NCI-H1092 (cell line): ENCODE measurements at places on chromosomes 4 and X.
A peak's percentile ranks its signal among the peaks of the same experiment; 100 is the strongest.

DNA sequence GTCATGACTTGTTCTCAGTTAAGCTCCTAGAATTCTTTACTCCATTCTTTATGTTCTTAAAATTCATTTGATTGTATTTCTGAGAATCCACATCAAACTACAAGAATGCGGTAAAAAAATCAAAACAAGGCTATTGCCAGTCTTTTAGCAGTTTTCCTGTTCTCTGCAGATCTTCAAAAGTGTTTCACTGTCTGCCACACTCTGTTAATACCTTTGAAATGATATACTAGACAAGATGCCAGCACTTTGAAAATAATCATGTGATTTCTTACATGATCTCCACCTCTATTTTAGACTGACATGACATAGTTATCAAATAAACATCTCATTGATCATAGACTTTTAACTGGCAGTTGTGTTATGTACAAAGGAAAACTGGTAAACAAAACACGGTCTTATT is 30.1 kb upstream of the GPRIN3 start:
- no peak for DNase-seq

DNA sequence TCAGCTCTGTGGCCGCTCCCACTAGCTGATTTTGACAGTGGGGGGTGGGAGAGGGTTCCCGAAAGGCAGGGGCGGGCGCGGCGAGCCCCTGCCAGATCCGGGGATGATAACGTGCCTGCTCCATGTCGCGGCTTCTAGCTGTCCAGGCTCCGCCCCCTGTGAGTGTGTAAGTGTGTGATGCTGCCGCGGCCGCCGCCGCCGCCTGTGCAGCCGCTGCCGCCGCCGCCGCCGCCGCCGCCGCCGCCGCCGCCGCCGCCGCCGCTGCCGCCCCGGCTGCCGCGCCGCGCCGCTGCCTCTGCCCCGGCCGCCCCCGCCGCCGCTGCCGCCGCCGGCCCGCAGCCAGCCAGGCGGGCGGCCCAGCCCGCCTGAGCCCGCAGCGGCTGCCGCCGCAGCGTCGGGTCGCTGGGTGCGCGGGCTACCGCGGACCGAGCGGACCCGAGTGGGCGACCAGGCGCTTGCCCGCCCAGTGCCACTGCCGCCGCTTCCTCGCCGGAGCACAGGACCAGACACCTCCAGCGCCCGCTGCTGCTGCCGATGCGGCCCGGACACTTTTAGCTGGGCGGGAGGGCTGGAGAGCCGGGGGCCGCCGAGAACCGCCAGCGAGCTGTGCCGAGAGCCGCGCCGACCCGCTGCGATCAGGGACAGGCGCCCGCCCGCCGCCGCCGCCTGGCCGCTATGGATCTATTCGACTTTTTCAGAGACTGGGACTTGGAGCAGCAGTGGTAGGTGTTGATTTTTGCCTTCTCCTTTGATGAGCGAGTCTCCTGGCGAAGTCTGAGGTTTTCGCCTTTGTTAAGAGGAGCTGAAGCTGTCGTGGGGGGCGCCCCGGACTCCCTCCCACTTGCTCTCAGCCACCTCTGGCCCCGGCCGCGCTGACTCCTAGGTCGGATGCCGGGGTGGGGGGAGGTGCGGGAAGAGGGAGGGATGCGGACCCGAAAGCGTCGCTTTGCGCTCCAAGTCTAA is at the start of gene AFF2:
Gene AFF2 (plus strand): TSS at position 195 of the 963 bp plus-strand sequence. CDS start 481 bp downstream, at position 676.
- DNase-seq, result no peak

GRCh38 chr4:100848841-100849240 is 331.0 kb upstream of the EMCN start:
- DNase-seq, result no peak

- DNase-seq, result no peak
These were observed 92.3 kb downstream of the PSAPL1 start for GRCh38 chr4:7342223-7343080.

DNA sequence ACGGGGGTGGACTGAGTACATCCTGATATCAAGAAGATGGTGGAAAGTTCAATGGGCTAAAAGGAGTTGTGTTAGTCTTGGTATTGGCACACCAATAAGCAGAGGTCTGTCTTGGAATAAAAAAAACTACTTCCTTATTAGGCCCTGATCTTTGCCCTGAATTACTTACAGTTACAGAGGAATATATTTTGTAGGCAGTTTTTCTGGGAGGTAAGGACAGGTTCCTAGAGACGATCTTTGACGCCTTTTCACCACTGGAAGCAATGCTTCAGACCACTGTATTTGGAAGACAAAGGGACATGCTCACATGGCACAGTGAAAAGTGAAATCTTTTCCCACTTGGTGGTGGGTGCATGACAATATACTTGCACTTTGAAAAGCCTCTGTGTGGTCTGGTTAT is 618 bp upstream of the XK start:
- no peak for DNase-seq

DNA sequence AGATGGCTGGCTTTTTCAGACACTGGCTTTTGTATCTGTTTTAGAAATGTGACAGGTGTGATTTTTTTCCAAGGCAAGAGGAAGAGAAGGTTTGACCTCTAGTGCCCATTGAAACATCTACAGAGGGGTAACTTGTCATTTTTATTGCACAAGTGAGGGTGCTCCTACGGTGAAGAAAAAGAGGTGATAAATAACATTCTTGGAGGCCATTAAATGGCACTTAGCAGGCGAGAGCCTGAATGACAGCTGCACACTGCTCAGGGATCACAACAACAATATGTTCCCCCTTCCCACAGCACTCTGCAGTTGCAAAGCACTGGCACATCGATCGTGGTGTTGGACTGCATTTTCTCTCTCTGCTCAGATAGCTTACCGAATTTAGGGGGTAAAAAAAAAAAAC is 22.9 kb downstream of the FAM184B start:
- DNase-seq, result peak; percentile 32

- DNase-seq, result no peak
These were observed 67.5 kb downstream of the RBM47 start for GRCh38 chr4:40562208-40562607.

DNA sequence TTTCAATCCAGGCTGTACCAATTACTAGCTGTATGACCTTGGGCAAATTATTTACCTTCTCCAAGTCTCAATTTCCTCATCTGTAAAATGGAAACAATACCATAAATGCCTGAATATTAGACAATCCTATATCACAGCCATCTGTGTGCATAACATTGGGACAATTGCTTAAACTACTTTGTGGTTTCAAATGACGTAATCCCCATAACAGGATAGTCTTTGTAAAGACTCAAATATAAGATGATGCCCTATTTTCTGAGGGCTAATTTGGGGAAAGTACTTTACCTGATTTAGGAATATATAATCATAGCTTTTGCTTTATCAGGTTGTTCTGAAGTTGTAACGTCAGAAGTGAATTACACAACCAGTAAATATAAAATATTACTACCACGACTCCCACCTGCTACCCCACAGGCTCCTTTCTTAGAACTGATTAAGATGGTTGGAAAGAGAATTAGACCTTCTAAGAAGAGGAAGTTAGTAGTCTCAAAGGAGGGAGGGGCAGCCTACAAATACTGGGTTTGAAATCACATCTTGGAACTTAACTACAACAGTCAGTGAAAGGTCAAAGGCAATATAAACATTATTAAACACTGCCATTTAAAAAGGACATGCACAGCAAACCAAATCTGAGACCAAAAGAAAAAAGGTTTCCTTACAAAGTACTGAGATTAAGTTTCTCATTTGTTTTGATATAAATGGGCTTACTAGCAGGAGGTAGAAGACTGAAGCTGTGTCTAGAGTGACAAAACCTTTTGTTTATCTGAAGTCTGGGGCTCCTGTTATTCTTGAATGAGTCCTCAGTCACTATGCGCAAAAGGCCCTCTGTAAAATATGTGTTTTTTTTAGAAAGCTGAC is 215.0 kb downstream of the SCFD2 start:
- no peak for DNase-seq

DNA sequence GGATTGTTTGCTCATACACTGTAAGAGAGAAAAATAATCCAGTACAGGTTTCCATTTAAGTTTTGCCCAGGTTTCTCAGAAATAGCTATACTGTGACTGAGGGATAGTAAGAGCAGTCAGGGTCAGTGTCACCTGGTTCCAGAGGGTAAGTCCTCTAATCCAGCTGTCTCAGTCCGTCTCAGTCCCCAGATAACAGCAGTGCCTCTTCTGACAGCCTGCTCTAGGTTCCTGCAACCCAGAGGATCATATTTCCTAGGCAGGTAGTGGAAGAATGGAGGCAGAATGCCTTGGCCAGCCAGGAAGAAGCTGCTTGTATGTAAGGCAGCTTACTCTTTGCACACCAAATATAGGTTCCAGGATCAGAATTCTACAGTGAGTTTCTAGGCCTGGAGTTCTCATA is 22.6 kb upstream of the GNRHR start:
- DNase-seq, result no peak

- DNase-seq, result no peak
These were observed 38.3 kb downstream of the SLC10A6 start for GRCh38 chr4:86810847-86811246.

DNA sequence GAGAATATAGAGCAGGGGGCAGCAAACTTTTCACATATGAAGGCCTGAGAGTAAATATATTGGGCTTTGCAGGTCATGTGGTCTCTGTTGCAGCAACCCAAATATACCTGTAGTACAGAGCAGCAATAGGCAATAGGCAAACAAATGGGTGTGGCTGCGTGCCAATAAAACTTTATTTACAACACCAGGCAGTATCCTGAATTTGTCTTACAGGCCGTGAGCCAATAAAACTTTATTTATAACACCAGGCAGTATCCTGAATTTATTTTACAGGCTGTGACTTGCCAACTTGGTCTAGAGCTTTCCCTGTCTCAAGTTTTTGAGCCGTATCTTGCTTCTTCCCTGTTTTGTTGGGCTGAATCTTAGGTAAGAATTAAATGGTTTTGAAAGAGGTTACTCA is 118.2 kb downstream of the PHEX start:
- DNase-seq, result no peak

- no peak for DNase-seq
These were observed 6.8 kb upstream of the CHIC1 start for GRCh38 chrX:73556159-73556558.

DNA sequence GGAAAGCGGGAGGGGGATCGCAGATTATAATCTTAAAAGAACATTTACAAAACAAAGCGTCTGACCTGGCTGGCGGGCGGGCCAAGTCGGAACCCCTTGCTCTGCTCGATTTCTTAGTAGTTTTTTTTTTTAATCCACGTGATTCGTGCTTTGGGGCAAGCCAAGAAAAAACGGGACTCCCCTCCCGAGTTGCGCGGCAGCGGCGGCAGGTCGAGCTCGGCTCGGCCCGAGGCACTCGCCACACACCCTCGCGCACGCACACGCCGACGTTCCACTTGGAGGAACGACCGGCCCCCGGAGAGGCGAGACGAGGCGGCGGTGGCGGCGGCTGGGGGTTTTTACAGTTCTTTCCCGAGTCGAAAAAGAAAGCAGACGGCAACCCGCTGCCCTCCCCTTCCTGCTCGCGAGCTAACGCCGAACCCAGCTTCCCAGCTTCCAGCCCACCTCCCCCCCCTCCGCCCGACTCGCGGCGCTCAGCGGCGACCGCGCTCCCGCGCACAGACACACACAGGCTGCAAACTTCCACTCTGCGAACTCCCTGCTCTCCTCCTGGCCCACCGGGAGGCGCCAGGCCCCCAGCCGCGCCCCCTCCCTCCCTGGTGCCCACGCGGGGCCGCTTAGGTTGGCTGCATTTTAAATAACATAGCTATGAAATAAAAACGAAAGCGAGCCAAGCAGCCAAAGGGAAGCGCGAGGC is 1.2 kb downstream of the BCOR start:
- no peak for DNase-seq

GRCh38 chrX:72169008-72169728 is 12.4 kb upstream of the PIN4 start:
- no peak for DNase-seq

GRCh38 chr4:78200949-78201348 is 143.8 kb downstream of the FRAS1 start:
- no peak for DNase-seq

- DNase-seq, result peak; percentile 3
These were observed 398.1 kb upstream of the RPS6KA3 start for GRCh38 chrX:20664774-20665173.

- DNase-seq, result no peak
These were observed 49.8 kb downstream of the FGFRL1 start for GRCh38 chr4:1061056-1061700.

GRCh38 chrX:40189637-40190036 is 91.9 kb upstream of the BCOR start:
- DNase-seq, result no peak

GRCh38 chr4:147772056-147772455 is 40.2 kb downstream of the ARHGAP10 start:
- no peak for DNase-seq

GRCh38 chrX:35439692-35440091 is 358.4 kb upstream of the MAGEB16 start:
- no peak for DNase-seq
